Fibroblast of skin of abdomen (primary cell): ENCODE measurements at places on chromosomes 4 and X.
A peak's percentile ranks its signal among the peaks of the same experiment; 100 is the strongest.

DNA sequence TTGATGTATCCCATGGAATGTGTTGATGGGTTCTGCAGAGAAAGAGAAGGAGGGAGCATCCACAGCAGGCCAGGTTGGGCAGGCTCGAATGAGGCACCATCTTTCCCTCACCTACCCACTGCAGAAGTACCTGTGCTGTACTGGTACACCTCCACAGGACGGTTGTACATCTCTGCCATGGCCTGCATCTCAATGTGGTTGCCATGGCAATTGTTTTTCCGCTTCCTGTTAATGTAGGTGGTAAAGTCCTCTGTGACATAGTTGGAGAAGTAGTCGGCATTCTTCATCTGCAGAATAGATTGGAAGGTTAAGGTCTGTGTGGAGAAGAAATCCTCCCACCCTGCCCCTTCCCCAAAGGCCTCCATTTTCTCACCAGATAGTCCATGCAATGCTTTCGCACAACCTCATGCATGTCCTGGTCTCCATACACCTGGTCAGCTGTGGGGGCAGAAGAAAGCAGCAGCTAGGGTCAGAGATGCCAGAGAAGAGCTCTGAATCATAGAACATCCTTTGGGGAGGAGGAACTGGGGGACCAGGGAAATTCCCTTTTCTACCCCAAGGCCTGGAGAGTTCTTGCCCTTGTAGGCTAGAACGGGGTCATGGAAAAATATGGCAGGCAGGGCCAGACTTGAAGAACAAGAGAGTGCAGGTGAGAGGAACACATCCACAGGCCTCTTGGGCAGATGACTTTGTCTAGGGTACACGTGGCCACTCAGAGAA lies 15.9 kb upstream of the PIM2 start:
- no peak for DNase-seq

- no peak for DNase-seq
Observed at GRCh38 chr4:67658302-67658701, 42.7 kb downstream of the UBA6 start.

DNA sequence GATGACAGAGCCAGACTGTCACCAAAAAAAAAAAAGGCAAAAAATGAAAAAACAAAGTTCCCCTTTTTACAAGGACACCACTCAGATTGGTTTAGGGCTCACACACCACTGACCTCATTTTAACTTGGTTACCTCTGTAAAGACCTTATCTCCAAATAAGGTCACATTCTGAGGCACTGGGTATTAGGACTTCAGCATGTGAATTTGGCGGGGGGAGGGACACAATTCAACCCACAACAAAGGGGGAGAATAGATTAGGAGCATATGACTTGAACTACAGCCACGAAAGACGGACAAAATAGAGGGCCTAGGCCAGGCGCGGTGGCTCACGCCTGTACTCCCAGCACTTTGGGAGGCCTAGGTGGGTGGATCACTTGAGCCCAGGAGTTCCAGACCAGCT lies 31.0 kb upstream of the ARAF start:
- DNase-seq: no peak

- peak; percentile 96 for DNase-seq
Observed at GRCh38 chr4:137664046-137664387, 131.7 kb upstream of the PCDH18 start.

DNA sequence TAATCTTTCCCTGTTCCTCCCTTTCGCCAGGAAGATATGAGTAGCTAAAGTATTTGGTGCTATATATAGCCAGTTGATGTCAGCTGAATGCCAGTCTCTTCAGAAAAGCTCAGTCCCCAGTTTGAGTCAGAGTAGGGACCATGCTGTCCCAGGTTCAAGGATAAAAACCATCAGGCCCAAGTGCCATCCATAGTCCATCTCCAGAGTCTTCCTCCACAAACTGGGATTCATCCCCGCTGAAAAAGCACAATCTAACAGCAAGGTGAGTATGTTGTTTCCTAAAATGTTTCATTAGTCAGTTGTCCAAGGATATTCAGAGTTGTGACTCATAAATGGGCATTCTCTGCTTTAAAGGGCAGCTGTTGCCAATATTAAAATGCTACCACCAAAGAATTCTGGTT lies at the start of gene MYOZ2:
Gene MYOZ2 (plus strand): TSS at position 112 of the 401 bp plus-strand sequence. CDS start 694 bp downstream, outside the sequence.
- no peak for DNase-seq

DNA sequence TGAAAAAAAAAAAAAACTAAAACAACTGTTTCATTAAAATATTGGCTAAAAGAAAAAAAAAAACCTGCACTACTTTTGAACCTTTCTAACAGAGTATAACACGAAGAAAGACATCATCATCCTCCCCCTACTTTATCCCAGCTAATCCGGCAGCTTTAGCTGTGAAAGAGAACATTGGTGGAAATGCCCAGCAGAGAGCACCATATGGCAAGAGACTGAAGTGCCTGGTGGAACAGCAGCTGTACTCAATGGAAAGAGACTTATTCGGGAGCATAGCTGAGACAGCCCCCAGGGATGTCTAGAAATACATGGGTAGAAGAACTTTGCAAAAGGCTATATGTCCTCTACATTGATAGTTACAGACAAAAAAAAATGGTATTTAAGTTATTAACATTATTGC lies 30.3 kb downstream of the STPG2 start:
- peak; percentile 21 for DNase-seq

GRCh38 chrX:6885396-6885795 lies 262.1 kb upstream of the STS start:
- DNase-seq: no peak

DNA sequence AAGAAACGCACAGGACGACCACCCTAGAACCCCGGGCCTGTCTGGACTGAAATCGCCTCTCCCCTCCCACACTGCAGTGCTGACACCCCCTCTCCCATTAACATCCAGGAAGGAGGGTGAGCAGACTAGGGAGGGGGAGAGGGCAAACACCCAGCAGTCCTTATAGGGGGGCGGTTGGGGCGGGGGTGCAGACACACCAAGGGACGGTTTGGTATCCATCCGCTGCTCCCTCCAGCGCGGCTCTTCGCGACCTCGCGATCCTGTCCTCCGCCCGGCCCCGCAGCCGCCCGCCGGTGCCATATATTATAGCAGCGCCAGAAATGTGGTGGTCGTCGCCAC lies 411 bp upstream of the GPRASP1 start:
- DNase-seq: no peak

- DNase-seq: no peak
Observed at GRCh38 chr4:176268963-176269362, at the start of gene ASB5. ASB5 (minus strand) TSS chr4:176269222; CDS start chr4:176269108, 114 bp downstream.

GRCh38 chr4:11700751-11701226 lies 272.1 kb upstream of the HS3ST1 start:
- DNase-seq: peak; percentile 37

- DNase-seq: no peak
Observed at GRCh38 chr4:105057370-105058105, 89.1 kb upstream of the TET2 start.

- no peak for DNase-seq
Observed at GRCh38 chrX:1483843-1484637, 31.3 kb upstream of the ASMTL start.

GRCh38 chrX:112867570-112867969 lies 26.9 kb upstream of the AMOT start:
- no peak for DNase-seq

GRCh38 chrX:153299855-153300254 lies 21.7 kb downstream of the PNMA6F start:
- no peak for DNase-seq

DNA sequence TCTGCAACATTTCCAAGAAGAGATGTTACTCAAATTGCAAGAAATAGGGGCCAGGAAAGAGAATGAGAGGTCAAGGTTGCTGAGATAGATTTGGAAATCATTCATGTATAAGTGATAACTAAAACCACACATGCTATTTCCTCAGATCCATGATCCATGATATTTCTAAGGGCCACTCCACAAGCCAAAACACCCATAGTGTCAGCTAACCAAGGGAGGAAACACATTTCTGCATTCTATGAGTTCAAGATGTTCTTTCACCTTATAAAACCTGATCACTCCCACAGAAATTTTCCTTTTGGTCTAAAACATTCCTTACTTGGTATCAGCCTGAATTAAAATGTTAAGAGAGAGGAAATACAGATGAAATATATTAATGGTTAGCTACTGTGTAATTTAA lies 47.2 kb downstream of the TBCK start:
- peak; percentile 83 for DNase-seq

- no peak for DNase-seq
Observed at GRCh38 chr4:152266831-152267480, 268.9 kb downstream of the FBXW7 start.
